ENCODE measurements at places on chromosomes 16 and 17.

DNA sequence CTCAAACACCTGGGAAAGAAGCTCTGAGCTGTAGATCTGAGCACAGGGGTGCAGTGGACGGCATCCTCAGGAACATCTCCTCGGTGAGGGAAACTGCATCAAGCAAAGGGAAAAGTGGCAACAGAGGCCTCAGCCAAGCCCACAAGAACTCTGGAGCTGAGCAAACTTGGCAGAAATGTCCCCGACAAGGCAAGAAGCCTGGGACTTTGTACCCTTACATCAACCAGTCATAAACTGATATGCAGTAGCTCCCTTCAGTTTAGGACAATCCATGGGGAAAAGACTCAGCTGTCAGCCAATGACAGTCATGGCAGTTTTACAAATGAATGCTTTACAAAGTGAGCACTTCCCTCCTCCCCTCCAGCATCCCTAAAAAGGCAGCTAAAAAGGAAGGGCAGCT lies 210.0 kb upstream of the DYNLRB2 start:
- no peak for DNase-seq

- peak; percentile 80 for DNase-seq
Observed at GRCh38 chr17:82213251-82214011, 789 bp upstream of the CCDC57 start.

DNA sequence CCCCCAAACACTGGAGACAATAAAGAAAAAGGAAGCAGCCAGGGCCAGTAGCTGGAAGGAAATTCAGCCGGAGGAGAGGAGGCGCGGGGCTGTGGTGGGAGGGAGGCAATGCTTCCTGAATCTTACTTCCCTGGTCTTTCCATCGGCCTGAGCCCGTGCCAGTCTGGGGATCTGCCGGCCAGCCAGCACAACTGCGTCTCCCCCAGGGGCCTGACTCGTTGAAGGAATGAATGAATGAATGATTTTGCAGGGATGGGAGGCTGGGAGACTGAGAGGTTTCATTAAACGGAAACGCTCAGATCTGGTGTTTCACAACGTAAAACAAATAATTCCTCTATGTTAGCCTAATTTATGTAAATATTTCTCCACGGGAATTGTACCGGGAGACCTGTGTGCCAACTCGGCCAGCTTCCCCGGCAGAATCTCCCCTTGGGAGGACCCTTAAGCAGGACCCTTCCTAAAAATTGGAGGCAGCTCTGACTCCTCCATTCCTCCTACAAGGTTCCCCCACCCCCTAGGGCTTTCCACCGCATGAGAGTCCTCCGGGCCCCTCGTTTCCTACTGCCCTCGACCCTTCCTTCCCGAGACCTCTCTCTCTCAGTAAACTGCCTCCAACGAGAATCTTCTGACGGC lies 1.3 kb upstream of the BAIAP2 start:
- DNase-seq = no peak

DNA sequence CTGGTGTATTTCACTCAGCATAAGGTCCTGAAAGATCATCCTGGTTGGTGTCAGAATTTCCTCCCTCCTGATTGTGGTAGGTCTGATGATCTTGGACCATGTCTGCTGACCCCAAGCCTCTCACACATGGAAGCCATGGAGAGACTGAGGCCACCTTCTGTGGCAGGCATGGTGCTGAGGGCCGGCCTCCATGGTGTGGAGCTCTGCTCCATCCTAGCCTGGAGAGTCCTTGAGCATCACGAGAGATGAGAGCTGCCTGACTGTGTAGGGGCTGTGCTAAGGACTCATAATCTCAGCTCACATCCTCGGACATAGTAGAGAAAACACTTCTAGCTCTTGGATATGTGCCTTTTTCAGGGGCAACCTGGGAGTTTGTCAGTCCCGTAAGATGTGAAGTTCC lies 40.6 kb downstream of the MPRIP start:
- no peak for DNase-seq

DNA sequence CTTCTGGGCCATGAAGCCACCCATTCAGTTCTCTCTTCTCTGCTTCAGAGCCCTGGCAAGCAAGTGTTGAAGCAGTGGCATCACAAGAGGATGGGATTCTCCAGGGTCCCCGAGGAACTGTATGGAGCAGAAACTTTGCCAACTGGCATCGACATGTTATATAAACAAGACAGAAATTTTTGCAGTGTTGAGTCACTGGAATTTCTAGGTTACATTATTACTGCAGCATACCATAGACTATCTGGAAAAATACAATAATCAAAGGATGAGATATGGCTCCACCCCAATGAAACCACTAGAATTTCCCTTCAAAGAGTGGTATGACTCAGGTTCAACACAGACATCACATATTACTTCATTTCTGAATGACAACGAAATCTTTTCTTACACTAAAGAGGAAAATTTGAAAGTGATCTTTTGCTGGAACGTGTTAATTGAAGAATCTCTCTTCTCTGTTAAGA lies 343.0 kb upstream of the DYNLRB2 start:
- peak; percentile 95 for DNase-seq

- DNase-seq = peak; percentile 30
Observed at GRCh38 chr17:50785946-50786570, 18.7 kb upstream of the ANKRD40CL start.
